ENCODE measurements at places on chromosomes 5 and 9.

DNA sequence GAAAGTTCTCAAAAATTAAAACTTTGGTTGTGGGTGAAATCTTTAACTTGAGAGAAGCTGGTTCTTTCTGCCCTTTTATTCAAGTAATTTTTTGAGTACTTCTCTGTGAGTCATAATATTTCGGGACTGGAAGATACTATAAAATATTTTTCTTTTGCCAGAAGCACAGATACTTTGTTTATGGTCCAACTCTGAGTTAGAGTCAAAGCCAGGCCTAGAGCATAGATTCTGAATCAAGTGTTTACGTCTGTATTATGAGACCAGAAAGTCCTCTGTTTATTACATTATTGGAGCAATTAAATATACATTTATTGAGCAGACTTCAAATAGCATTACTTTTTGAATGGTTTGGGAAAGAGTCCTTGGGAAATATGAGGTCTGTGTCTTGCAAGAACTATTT, 187.9 kb downstream of the FER start:
- no peaks in the 10 kb centered on the region for H3K27me3 ChIP-seq
- no peaks in the 10 kb centered on the region for H3K36me3 ChIP-seq
- no peak overlapping the region for H3K4me3 ChIP-seq
- no peak overlapping the region for H3K27ac ChIP-seq
- no peaks in the 10 kb centered on the region for H3K4me1 ChIP-seq

DNA sequence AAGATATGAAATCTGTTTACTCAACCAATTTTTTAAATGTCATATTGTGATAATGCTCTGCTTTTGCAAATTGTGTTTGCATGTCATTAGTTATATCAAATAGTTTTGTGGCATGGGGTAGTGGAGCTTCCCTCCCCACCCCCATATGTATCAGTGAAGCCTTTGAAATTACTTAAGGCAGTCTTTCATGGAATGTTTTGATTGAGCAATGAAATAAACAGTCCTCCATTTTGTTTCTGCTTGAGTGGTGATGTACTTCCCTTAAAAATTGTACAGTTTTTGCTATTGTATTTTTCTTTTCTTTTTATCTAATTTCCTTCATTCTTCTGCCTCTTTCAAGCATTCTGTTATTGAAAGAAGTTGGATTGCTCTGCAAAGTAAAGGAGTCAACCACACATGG, 3.5 kb downstream of the SOWAHA start:
- DNase-seq, result no peak
- peaks cover 30% of the 10 kb centered on the region for H3K27me3 ChIP-seq
- no peaks in the 10 kb centered on the region for H3K36me3 ChIP-seq
- no peak overlapping the region for H3K4me3 ChIP-seq
- peaks cover 16% of the 10 kb centered on the region for H3K4me1 ChIP-seq

DNA sequence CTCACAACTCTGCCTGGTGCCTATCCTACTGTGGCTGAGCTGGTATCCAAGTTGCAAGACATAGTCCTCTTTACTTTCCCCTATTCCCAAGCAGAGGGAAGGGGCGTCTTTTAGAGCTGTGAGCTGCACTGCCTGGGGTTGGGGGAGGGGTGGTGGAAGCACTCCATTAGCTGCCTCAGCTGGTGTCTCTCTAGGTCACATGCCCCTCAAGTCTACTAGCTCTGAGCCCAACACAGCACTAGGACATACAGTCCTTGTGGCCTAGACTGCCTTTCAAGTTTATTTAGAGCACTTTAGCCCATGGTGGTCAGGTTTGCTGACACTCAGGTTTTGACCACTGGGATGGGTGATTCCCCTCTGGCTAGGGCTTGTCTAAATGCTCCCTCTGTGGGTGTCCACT, 54.7 kb downstream of the SREK1 start:
- H3K27me3 ChIP-seq, result no peaks in the 10 kb centered on the region
- H3K4me3 ChIP-seq, result no peak overlapping the region
- H3K27ac ChIP-seq, result no peak overlapping the region
- H3K36me3 ChIP-seq, result no peaks in the 10 kb centered on the region
- H3K4me1 ChIP-seq, result no peaks in the 10 kb centered on the region

- H3K4me3 ChIP-seq, result no peak overlapping the region
- no peaks in the 10 kb centered on the region for H3K36me3 ChIP-seq
- H3K27me3 ChIP-seq, result peaks cover 18% of the 10 kb centered on the region
- H3K4me1 ChIP-seq, result no peaks in the 10 kb centered on the region
These were observed 121.5 kb downstream of the RMI1 start for GRCh38 chr9:84101964-84102632.

DNA sequence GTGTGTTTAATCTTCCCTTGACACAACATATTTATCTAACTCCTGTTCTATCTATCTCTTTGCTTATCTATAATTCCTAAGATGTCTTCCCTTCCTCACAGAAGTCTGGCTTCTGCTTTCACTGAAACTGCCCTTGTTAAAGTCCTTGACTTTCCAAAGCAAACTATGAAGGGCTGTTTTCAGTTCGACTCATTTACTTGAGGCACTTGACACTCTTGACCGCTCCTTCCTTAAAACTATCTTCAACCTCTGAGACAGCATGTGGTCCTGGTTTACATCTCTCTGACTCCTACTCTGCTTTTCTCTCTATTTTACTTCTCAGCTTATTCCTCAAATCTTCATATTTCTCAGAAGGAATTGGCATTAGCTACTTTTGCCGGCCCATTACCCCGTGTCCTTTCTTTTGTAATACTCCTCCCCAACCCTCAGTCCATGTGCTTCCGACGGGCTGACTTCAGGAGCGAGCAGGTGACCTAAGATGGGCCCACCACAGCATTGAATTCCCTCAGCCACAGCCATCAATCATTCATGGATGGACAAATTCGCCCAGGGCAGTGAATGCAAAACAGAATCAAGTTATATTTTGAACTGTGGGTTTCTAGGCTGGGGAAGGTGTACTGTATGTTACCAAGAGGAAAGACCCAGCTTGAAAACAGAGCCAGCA, 1089.2 kb downstream of the PTPRD start:
- H3K36me3 ChIP-seq, result no peaks in the 10 kb centered on the region
- H3K27ac ChIP-seq, result no peak overlapping the region
- H3K4me1 ChIP-seq, result no peaks in the 10 kb centered on the region
- H3K27me3 ChIP-seq, result no peaks in the 10 kb centered on the region

DNA sequence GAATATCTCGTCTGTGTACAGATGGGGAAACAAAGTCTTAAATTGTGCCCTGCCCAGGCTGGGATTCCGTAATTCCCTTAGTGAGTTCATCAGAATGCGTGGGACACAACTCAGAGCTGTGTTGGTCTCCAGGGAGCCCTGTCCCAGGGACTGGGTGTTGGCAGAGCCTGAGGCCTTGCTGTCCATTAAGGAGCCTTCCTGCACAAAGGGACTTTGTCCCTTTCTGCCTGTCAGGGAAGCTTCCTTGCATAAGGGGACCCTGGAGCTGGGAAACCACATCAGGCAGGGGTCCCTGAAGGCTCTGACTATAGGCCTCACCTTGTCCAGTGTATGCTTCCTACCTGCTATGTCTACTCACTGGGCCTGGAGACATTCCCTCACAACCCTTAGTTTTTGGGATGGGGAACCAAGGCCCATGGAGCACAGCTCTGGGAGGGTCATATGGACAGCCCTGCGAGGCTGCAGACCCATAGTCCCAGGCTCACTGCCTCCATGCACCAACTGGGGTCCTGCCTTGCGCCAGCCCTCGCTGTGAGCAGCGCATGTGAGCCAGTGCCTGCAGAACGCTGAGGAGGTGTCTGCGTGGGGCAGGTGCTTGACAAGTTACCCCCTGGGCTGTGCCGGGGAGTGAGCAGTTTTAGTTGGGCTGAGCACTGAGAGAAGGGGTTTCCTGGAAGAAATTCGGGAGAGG, 1.6 kb downstream of the CARD19 start:
- H3K27ac ChIP-seq, result peak overlapping the region; percentile 96
- no peaks in the 10 kb centered on the region for H3K36me3 ChIP-seq
- H3K4me1 ChIP-seq, result peaks cover 62% of the 10 kb centered on the region
- H3K27me3 ChIP-seq, result no peaks in the 10 kb centered on the region
- H3K4me3 ChIP-seq, result peak overlapping the region; percentile 81

GRCh38 chr5:133336969-133337410, 275.4 kb downstream of the FSTL4 start:
- H3K27ac ChIP-seq, result no peak overlapping the region
- no peak for DNase-seq
- no peaks in the 10 kb centered on the region for H3K27me3 ChIP-seq
- no peaks in the 10 kb centered on the region for H3K36me3 ChIP-seq
- no peak overlapping the region for H3K4me3 ChIP-seq

GRCh38 chr9:34524349-34524748, 1.6 kb upstream of the ENHO start:
- H3K27me3 ChIP-seq, result peaks cover 21% of the 10 kb centered on the region
- DNase-seq, result no peak
- H3K4me3 ChIP-seq, result no peak overlapping the region

- peak overlapping the region; percentile 53 for H3K27ac ChIP-seq
- H3K4me1 ChIP-seq, result peaks cover 24% of the 10 kb centered on the region
- no peaks in the 10 kb centered on the region for H3K27me3 ChIP-seq
- H3K4me3 ChIP-seq, result no peak overlapping the region
These were observed 47.9 kb downstream of the MAMDC2 start for GRCh38 chr9:70091572-70091971.
